ENCODE measurements at places on chromosomes 12 and 14.

DNA sequence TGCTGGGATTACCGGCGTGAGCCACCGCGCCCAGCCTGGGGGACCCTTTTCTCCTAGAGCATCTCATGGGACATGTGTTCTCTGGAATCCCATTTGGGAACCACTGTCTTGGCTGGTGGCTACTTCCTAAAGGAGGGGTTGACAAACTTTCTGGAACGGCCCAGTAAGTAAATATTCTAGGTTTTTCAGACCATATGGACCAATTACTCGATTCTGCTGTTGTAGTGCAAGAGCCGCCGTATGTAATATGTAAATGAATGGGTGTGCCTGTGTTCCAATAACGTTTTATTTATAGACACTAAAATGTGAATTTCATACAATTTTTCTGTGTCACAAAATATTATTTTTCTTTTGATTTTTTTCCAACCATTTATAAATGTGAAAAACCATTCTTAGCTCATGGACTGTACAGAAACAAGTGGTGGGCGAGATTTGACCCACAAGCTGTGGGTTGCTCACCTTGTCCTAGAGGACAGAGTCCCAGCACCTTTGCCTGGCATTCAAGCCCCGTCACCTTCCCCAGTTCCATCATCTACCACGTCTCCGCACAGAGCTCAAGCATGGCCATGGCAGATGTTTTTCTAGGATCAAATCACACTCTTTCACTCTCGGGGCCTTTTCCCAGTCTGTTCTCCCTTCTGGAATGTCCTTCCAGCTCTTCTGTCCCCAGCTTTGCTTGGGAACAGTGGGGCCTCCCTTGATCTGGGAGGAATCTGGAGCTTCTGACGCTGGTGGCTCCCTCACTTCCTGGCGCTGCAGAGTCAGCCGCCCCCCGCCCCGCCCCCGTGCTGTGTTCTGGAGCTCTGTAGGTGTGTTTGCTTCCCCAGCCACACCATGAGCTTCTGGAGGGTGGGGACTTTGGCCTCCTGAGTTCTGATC, 17.9 kb upstream of the RCOR1 start:
- no peak for DNase-seq

GRCh38 chr12:50058743-50059312, 1.4 kb downstream of the ASIC1 start:
- no peak for DNase-seq

GRCh38 chr14:30541318-30541717, 17.6 kb upstream of the G2E3 start:
- DNase-seq: no peak

- no peak for DNase-seq
These were observed 402.2 kb upstream of the USP15 start for GRCh38 chr12:61857968-61858367.

DNA sequence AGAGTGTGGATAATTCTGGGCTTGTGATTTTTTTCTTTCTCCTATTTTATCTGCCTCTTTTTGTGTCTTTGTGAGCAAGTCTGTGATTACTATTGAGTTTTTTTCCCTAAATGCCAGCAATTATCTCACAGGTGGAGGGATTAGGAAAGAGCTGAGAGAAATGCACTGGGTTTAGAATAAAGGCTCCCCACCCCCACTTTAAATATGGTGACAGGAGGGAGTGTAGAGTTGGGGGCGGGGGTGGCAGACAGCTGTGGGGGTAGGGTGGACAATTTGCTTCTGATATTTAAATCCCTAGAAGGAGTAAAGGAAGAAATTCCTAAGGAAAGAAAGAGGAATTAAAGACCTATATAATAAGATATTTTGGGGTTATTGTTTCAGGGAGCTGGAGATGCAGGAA, 145.9 kb downstream of the NRXN3 start:
- DNase-seq: no peak

DNA sequence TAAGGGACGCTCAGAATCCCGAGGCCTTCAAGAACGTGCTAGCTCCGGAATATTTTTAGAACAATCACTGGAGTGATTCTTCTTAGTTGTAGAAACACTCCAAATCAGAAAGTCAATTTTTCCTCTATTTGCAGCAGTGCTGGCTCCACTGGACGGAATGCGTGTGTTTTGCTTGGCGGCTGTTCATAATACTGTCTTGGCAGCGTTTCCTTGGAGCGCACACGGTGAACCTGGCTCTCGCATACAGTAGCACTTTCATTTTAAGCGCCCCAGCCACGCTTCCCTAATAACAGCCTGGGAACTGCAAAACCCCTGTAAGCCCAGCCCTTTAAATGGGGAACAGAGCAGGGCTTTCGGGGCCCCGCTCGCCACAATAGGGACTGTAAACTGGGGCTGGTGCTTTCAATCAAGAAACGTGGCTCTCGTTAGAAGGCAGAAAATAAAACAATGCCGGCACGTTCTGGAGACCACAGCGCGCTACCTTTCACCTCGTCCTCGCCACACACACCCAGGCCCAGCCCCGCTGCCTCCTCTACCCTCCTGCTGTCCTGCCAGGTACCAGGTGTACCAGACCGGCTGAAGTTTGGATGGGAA, 79.9 kb downstream of the BCL11B start:
- DNase-seq: peak; percentile 69

- no peak for DNase-seq
These were observed 147.5 kb downstream of the KITLG start for GRCh38 chr12:88432531-88433490.

- no peak for DNase-seq
These were observed 827.6 kb downstream of the SLC6A15 start for GRCh38 chr12:84085046-84085445.

DNA sequence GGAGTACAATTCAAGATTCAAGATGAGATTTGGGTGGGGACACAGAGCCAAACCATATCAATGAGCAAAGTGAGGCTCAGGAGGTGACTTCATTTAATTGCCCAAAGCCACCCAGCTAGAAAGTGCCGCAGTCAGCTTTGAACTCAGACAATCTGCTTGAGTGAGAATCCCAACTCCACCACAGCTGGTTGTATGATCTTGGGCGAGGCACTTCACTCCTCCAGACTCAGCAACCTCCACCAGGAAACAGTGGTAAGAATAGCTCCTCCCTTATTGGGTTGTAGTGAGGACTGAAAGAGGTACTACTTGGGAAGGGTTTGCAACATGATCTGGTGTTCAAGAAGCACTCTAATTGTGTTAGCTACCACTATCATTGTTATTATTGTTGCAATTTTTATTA, 129.2 kb upstream of the RFLNA start:
- no peak for DNase-seq

DNA sequence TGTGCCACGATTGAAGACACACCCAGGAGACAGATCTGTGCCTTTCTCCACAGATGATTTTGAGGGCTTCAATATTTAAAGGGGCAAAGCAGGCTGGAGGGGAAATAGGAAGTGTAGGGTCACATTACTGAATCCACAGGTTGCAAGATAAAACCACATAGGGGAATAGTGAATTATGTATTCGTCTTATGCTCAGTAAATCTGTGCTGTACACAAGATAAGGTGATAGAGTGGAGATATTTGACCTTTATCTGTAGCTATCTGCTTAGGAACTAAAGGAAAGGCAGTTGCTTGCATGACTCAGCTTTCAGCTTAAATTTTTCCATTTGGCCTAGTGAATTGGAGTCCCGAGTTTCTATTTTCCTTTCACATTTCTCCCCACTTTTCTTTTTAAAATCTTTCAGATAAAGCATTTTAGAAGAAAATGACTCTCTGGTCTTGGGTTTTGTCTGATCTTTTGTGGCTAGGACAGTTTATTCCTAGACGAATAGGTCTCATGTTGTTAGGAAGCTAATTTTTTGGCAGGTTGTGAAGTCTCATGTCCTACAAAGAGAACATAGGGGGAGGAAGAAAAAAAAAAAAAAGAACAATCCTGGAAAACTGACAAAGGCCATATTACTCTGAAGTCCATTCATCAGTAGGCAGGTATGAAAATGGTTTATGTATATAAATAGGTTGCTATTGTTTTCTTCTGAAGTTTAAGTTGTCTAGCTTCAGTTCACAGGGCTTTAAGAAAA, 55.4 kb downstream of the FBXO33 start:
- no peak for DNase-seq

DNA sequence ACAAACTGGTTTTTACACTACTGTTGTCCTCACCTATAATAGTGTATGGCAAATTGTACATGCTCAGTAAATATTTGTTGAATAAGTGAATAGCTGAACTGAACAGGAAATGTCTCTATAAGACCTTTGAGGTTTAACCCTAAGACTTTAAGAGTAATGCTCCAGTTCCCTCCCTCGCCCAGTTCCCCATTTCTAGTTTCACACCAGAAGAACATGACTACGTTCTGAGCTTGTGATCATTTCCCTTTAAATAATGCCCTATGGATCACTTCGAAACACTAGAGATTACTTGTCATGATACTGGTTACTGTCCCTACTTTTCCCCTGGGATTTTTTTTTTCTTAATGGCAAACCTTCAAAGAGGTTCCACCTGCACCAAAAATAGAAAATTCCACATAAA, 69.3 kb downstream of the PRKD1 start:
- DNase-seq: no peak

DNA sequence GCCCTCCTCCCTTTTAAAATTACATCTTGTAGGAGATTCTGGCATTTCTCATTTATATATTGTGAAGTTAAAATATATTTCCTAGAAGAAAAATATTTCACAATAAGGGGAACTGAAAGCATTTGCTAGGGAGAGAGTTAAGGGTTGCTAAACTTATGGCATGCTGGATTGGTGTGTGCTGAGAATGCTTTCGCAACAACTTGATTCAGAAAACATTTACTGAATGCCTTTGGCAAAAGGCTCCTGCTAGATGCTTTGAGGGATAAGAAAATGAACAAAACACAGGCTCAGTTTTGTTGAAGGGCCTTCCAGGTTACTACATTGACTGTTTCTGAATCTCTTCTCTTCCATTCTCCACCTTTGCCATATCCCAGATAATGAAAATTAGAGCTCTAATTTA, 67.5 kb downstream of the DIP2B start:
- peak; percentile 51 for DNase-seq

- no peak for DNase-seq
These were observed 387.9 kb downstream of the KCNH5 start for GRCh38 chr14:62657376-62657775.

- DNase-seq: no peak
These were observed 414.9 kb downstream of the APAF1 start for GRCh38 chr12:99059824-99060511.

GRCh38 chr14:75714991-75715390, 53.9 kb downstream of the TTLL5 start:
- DNase-seq: no peak

GRCh38 chr14:22200977-22201605, 387.9 kb downstream of the DAD1 start:
- DNase-seq: peak; percentile 39

DNA sequence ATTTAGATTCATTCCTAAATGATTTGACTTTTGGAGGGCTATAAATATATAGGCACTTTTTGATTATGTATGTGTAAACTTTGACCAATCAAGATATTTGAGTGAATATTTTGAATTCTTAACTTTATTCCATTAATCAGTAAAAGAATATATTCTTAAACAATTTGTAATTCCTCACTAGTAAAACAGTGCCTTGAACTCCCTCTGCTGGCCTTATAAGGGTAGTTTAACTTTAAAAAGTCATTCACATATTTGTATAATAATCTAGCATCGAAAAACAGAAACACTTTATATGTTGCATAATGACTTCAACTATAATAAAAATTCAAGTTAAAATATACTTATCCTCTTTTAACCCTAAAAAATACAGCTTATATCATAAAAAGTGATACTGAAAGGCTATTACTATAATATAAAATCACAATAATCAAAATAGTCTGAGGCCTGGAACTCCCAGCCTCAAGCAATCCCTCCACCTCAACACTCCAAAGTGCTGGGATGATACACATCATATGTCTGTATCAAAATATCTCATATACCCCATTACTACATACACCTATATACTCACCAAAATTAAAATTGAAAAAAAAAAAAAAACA, 31.2 kb downstream of the CCDC59 start:
- peak; percentile 10 for DNase-seq

GRCh38 chr14:77708749-77709148, 846 bp downstream of the SLIRP start:
- no peak for DNase-seq

DNA sequence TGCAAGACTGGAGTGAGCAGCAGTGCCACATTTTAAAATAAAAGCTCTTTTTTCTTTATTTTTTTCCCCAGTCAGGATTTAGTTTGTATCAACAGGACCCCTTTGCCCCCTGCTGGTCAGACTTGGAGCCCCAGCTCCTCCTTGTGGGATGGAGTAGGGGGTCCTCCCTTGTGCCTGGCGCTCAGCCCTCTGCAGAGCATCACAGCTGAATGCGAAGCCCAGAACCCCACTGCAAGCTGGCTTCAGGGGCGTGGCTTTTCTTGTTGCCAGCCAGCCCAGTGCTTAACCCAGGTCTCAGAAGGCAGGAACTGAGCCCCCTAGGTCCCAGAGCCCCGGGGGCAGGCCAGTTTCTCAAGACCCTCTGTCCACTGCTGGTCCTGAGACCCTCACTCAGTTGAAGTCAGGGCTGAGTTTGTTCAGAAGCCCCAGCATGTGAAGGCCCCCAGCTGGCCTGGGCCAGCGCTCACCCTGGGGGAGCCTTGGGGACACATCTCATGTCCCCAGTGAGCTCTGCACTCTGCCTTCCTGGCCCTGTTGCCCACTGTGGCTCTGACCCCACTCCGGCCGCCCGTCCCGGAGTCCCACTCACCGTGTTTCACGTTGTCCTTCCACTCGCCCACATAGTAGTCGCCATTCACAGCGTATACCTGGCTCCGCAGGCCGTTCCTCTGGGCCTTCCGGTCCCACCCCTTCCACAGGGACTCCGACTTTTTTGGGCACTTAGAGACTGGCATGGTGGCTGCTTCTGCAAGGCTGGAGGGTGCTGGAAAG, 519 bp downstream of the MORN3 start:
- peak; percentile 45 for DNase-seq

DNA sequence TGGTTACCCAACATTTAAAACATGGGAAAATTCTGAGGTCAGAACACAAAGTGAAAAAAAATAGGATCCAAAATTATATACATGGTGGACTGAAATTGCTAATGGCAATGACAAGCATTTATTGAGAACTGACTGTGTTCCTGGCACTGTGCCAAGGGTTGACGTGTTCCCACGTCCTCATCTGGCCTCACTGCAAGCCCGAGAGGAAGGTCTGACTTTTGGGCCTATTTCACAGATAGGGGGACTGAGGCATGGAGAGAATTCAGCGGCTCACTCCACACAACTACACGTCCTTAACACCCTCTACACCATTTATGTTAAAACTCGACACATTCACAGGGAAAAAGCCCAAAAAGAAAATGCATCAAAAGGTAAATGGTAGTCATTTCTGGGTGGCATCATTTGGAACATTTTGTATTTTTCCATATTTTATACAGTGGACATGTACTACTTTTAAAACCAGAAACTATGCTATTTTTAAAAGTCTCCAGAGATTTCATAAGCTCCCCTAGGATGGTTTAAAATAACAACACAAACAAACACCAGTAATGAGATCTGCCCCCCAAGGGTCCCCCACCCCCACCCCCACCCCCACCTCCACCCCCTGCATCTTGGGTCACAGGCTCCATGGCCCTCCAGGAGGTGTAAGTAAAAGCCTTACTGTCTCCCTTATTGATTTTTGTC, 27.7 kb downstream of the CLMN start:
- no peak for DNase-seq

- DNase-seq: no peak
These were observed 48.5 kb downstream of the PHLDA1 start for GRCh38 chr12:75982979-75983660.

Measured in AG08396 (cell line).